Nasal cavity respiratory epithelium epithelial cell of viscerocranial mucosa (primary cell): ENCODE measurements at places on chromosomes 13 and 19. TPM values are rescaled to one million over a fixed set of nuclear protein-coding genes. Genes with fewer than 3 reads are reported as not detected.

The POLR1D gene
- 125 and 154 TPM in 2 replicates for total RNA-seq

The ZNF665 gene
- 2.7 and 6.5 TPM in 2 replicates for total RNA-seq

The CDC37 gene
- total RNA-seq: 127 and 150 TPM in 2 replicates

The APOC4 gene
- total RNA-seq: not detected in 2 replicates

The MCF2L gene
- total RNA-seq: under 0.01 and 0.50 TPM in 2 replicates

The NKG7 gene
- total RNA-seq: not detected in 2 replicates

The SEMA6B gene
- under 0.01 TPM in 2 replicates for total RNA-seq

The KLHL26 gene
- 6.5 and 10.1 TPM in 2 replicates for total RNA-seq

The ZNF571 gene
- total RNA-seq: 5.8 and 7.9 TPM in 2 replicates

The GNG7 gene
- under 0.01 and 0.14 TPM in 2 replicates for total RNA-seq

The AP1M2 gene
- 111 and 115 TPM in 2 replicates for total RNA-seq

The ZFP14 gene
- total RNA-seq: 1.7 and 2.8 TPM in 2 replicates

The YIF1B gene
- 35.7 and 45.5 TPM in 2 replicates for total RNA-seq

The ZNF529 gene
- total RNA-seq: 9.9 and 14.4 TPM in 2 replicates

The GAPDHS gene
- not detected in 2 replicates for total RNA-seq

The ZNF134 gene
- 24.6 and 38.4 TPM in 2 replicates for total RNA-seq

The C3 gene
- 8.5 and 260 TPM in 2 replicates for total RNA-seq

The AMER2 gene
- not detected in 2 replicates for total RNA-seq

The RNF225 gene
- total RNA-seq: 1.4 and 2.1 TPM in 2 replicates

The SIGLEC7 gene
- total RNA-seq: not detected in 2 replicates

The DACT3 gene
- total RNA-seq: under 0.01 TPM in 1 of 2 replicates, not detected in the other

The TMEM143 gene
- total RNA-seq: 1.2 and 1.4 TPM in 2 replicates

The GPR108 gene
- 84.1 and 87.7 TPM in 2 replicates for total RNA-seq

The GJA3 gene
- under 0.01 and 0.43 TPM in 2 replicates for total RNA-seq

The SELENOV gene
- not detected in 2 replicates for total RNA-seq

The CPB2 gene
- not detected in 2 replicates for total RNA-seq

The ADAMTS10 gene
- 0.36 TPM in 1 of 2 replicates, not detected in the other for total RNA-seq

The HTR2A gene
- not detected in 2 replicates for total RNA-seq

The ZNF724 gene
- 2.1 TPM in 2 replicates for total RNA-seq

The RCBTB2 gene
- 5.5 and 9.5 TPM in 2 replicates for total RNA-seq

The ZNF558 gene
- total RNA-seq: 37.7 and 58.8 TPM in 2 replicates

The KIR2DL4 gene
- not detected in 2 replicates for total RNA-seq

The FUT3 gene
- total RNA-seq: 14.2 and 18.5 TPM in 2 replicates

The PRR19 gene
- under 0.01 and 1.1 TPM in 2 replicates for total RNA-seq

The EFNA2 gene
- not detected in 2 replicates for total RNA-seq

The ZNF284 gene
- 1.7 and 3.3 TPM in 2 replicates for total RNA-seq

The C1QTNF9B gene
- not detected in 2 replicates for total RNA-seq

The MBD3L1 gene
- total RNA-seq: not detected in 2 replicates

The TPTE2 gene
- total RNA-seq: not detected in 2 replicates

The PEX11G gene
- 1.6 and 3.1 TPM in 2 replicates for total RNA-seq

The DLL3 gene
- total RNA-seq: 0.07 and 0.34 TPM in 2 replicates

The PCSK4 gene
- 0.68 and 1.2 TPM in 2 replicates for total RNA-seq

The PSPN gene
- total RNA-seq: 0.34 and 2.4 TPM in 2 replicates

The MTMR6 gene
- 25.4 and 31.4 TPM in 2 replicates for total RNA-seq

The OXGR1 gene
- total RNA-seq: not detected in 2 replicates

The FNDC3A gene
- total RNA-seq: 49.0 and 50.6 TPM in 2 replicates

The ZNF98 gene
- total RNA-seq: 0.07 TPM in 1 of 2 replicates, not detected in the other

The PLIN4 gene
- 2.4 and 12.9 TPM in 2 replicates for total RNA-seq

The CEACAM4 gene
- not detected in 2 replicates for total RNA-seq

The KCTD4 gene
- 0.07 TPM in 1 of 2 replicates, not detected in the other for total RNA-seq
